ENCODE measurements at places on chromosomes 16 and 17. TPM values are rescaled to one million over a fixed set of nuclear protein-coding genes. Genes with fewer than 3 reads are reported as not detected.

KRTAP1-5 gene
- not detected for polyA plus RNA-seq

ZNF778 gene
- 10.8 TPM for polyA plus RNA-seq

FNDC8 gene
- not detected for polyA plus RNA-seq

DNA sequence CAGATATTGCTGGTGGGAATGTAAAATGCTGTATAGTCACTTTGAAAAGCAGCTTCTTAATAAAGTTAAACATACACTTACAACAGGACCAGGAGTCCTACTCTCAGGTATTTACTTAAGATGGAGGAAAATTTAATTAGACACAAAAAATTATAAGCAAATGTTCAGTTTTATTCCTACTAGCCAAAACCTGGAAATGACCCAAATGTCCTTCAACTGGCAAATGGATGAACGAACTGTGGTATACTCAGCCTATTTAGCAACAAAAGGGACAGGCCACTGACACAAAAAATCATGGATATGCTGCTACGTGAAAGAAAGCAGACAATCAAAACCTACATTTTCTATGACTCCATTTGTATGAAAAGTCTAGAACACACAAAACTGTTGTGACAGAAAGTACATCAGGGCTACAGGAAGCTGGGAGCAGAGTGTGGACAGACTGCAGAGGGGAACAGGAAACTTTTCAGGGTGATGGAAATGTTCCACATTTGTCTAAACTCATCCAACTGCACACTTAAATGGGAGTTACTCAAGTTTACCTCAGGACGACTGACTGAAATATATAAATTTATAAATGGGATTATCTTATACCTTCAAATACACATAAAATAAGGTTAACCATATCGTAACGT lies 49.3 kb upstream of the MNT start:
- no peak for DNase-seq

GRCh38 chr16:73170612-73171038 lies 122.7 kb upstream of the ZFHX3 start:
- DNase-seq: peak; percentile 53

All from SK-N-SH (cell line).